ENCODE measurements at places on chromosomes 2 and 18.
A peak's percentile ranks its signal among the peaks of the same experiment; 100 is the strongest.

DNA sequence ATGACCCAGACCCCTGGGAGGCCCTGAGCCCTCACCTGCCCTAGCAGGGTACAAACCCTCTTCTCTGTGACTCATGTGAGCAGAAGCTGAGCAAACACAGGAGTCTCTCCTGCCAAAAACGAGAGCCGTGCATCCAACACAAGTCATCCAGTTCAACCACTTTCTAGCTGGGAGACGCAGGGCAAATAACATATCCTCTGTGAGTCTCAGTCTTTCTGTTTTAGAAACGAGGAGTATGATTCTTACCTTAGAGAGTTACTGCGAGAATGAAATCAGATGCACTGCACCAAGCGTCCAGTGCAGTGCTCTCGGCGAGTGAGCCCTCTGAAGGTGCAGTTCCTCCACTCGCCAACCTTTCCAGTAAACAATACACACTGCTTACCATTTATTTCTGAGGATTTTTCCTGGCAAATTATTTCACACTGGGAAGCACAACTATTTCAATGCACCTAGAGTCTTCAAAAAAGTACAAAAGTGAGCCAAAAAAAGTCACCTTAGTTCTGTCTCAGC, 331.8 kb upstream of the MYT1L start:
- DNase-seq: no peak

GRCh38 chr18:3741333-3741732, 291.4 kb downstream of the TGIF1 start:
- DNase-seq: no peak

DNA sequence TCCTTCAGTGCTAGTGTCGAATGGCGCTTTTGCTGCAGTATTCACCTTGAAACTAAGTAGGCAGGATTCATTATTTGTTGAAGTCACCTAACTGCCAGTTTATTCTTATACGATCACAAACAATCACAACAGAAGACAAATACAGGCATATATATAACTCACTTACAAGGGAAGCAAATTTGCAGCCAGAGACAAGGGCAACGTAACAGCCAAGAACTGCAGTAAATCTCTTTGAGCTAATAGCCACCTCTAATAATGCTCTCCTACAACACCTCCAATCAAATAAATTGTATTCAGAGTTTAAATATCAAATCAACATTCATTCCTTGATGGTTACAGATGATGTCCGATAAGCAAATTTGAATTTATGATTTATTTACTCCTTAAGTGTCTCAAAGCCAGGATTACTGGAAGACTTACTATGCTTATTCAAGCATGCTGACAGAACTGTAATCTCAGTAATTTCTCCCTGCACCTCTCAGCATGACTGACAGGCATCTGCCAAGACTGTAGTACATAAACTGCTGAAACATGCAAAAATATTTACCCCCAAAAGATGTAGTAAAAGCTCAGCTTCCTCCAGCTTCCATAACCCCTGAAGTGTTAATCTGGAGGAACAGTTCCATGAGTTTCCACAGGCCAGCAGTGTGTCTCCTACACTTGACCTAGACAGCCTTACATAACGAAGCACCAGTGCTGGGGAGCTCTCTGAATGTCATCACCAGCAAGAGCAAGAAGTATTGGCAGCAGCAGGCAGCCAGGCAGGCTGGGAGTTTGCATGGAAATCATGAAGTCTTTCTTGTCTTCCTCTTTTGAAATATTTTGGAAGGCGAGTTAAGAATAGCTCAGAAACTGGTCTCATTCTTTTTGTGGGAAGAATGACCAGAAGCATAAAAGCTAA, 20.9 kb upstream of the SCN1A start:
- no peak for DNase-seq

GRCh38 chr18:41771973-41772372, 183.1 kb upstream of the PIK3C3 start:
- no peak for DNase-seq

- DNase-seq: no peak
Observed at GRCh38 chr2:170578606-170579005, 136.5 kb upstream of the SP5 start.

DNA sequence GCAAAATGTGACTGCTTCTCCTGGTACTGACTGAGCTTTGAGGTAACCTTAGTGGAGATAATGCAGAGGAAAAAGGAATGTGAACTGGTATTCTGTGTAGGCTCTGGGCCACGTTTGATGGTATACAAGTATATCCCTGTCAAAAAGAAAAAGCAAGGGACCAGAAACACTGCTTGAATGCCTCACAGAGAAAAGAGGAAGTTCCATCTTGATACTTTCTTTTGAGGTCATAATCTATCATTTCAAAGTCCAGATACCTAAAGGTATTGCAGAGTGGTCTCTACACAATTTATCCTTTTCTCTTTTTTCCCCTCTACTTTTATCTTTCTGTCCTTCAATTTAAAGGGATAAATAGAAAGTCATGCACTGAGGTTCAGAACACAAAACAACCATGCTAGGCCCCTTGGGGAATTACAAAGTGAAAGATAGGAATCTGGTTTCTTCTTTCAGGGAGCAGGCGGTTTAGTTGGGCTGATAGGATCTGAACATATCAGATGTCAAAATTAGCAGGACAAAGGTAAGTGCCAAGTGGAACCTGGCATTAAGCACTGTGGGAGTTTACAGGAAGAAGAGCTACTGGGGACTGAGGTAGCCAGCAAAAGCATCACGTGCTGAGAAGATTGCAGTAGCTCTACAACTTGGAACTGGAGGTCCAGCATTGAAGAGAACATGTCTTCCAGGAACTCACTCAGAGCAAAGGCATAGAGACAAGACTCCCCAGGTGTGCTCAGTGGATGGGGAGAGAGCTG, 121.2 kb downstream of the LYPD6 start:
- DNase-seq: no peak

GRCh38 chr2:177810906-177811305, 261.7 kb downstream of the PDE11A start:
- no peak for DNase-seq

- DNase-seq: no peak
Observed at GRCh38 chr2:67716895-67717396, 319.8 kb downstream of the ETAA1 start.

DNA sequence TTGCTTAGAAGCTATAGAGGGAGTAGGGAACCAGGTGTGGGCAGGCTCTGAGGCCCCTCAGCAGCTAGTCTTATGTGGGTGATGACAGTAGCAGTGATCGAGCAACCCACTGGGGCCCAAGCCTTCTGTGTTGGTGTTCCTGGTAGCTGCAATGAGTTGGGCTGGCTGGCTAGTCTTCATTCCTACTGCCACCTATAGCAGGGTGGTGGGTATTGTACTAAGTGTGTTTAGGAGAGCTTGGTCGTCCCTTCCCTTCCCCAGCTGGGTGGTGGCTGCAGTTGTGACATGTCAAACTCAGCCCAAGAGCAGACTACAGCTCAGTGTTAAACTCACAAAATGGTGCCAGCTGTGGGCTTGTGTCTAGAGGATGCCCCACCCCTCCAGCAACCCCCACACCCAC, 486.1 kb upstream of the UBE2E3 start:
- DNase-seq: no peak

DNA sequence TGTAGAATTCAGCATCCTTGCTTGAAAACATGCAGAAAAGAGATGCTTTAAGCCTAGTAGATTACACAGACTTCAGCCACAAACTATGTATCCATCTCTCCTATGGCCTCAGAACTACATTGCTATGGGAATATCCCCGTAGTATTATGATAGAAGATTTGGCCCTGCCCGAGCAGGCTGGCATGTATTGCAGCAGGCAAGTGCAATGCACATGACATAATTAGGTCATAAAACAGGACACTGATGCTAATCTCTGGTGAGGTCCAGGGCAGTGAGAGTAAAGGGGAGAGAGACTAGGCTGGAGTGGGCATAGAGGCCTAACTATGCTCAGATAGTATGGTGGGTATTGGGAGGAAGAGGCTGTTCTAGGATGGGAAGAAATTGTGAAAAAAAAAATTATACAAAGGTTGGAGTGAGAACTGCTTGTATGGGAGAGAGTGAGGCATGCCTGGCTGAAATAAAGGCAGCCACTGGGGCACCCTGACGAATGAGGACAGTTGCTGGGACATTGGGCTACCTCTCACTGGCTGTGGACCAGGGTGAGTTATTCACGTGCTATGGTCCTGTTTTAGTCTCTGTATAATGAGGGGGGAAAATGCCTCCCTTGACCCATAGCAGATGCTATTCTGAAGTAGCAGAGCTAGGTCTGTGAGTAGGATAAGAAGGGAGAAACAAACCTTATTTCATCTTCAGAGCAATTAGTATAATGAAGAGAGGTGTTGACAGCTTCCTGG, 1.6 kb upstream of the PLA2R1 start:
- DNase-seq: no peak

- DNase-seq: no peak
Observed at GRCh38 chr18:67581178-67581577, 64.7 kb upstream of the DSEL start.

GRCh38 chr2:7004636-7005035, 87.4 kb downstream of the RNF144A start:
- no peak for DNase-seq

DNA sequence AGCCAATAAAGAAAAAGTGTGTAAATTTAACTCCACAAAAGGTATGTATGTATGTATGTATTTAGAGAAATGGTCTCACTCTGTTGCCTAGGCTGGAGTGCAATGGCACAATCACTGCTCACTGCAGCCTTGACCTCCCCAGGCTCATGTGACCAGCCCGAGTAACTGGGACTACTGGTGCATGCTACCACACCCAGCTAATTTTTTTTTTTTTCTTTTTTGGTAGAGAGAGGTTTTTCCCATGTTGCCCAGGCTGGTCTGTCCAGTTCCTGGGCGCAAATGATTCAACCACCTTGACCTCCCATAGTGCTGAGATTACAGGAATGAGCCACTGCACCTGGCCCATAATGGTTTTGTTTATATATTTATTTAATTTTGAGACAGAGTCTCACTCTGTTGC, 67.1 kb downstream of the CERKL start:
- no peak for DNase-seq

DNA sequence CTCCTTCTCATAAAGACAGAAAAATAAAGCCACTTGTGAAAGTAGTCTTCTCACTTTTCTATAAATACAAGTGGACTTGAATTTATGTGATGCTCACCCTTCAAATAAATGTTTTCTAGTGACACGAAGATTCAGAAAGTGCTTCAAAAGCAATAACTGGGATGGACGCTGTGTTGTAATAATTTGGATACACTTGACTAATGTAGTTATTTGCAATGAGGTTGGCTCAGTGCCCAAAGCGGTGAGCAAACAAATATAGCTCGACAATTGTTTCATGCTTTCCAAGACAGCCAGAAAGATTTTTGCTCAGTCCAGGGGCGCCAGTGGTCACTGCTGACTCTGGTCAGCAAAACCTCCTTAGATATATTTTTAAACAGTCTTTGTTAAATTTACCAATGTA, 278.6 kb upstream of the KLHL14 start:
- no peak for DNase-seq

DNA sequence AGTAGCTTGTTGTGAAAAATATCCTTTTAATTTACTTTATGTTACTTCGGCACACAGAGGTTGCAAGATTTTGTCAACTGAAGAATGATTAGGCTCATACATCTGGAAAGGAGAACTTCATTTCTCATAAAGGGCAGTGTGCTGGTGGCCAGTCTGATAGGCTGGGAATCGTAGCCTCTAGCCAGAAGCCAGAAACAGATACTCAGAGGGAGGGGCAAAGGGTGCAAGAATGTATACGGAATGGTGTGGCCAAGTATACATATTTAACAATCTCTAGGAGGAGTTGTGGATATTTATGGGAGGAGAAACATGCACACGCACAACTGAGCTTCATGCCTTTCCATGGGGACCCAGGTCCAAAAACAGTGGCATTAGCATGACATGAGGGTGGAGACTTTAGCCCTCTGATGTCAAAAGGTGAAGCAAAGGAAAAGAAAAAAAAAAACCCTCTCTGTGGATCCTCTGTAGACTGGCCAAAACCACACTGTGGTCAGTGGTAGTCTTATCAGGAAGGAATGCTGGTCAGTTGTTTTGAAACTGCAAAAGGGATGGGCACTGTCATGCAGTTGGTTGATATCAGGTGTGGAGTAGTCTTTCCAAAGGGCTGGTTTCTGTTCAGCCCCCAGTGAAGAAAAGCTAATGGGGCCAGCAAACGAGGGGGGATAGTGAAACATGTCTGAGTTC, 34.9 kb upstream of the APCDD1 start:
- DNase-seq: no peak

GRCh38 chr2:141021611-141022010, 1109.2 kb downstream of the LRP1B start:
- DNase-seq: no peak

- DNase-seq: no peak
Observed at GRCh38 chr18:34972765-34973414, 68.3 kb upstream of the MAPRE2 start.

- DNase-seq: no peak
Observed at GRCh38 chr2:237492137-237492890, 5.3 kb downstream of the MLPH start.

DNA sequence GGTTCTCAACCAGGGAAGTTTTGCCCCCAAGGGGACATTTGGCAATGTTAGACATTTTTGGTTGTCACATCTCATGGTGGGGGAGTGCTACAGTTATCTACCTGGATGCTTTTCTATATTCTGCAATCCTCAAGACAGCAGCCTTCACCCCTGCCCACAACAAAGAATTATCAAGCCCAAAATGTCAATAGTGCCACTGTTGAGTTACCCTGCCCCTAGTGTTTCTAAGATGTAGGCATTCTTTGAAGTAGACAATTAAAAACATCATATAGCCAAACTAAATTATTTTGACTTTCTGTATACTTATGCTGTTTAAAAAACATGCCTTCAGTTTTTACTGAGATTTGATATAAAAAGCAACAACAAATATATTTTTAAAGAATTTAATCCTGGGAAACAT, 48.0 kb downstream of the ABI2 start:
- DNase-seq: no peak

DNA sequence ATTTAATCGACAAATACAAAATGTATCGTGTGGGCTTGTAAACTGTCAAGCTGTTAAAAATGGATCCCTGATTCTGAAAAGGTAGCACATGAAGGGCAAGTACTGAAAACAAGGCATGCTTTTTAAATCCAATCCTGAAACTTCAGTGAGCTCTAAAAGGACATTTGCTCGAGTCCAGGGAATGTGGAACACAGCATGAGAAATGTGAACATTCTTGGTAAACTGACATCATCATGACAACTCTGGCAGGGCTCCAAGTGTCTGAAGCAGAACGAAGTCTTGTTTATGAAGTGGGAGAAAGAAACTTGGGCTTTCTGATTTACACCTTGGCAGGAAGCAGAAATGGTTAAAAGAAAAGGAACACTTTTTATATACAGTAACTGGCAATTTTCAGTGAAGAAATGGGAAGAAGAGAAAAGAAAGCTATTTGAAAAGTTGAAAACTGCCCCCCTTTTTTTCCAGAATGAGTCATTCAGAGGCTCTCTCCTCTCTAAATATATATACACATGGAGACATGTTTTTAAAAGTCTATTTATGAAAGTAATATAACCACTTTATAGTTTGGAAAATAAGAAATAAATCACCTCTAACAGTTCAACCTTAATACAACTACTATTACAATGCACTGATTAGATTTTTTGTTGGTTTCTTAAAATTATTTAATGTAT, 120.8 kb downstream of the GAREM1 start:
- DNase-seq: peak; percentile 70

- no peak for DNase-seq
Observed at GRCh38 chr2:26587994-26588393, 53.2 kb downstream of the CIB4 start.

Data from thoracic aorta (tissue), 2 donors.